ENCODE measurements at places on chromosomes 5 and 9. TPM values are rescaled to one million over a fixed set of nuclear protein-coding genes. Genes with fewer than 3 reads are reported as not detected.
A peak's percentile ranks its signal among the peaks of the same experiment; 100 is the strongest.

- peaks cover 7% of the 10 kb centered on the region for H3K27me3 ChIP-seq
- peaks cover 2% of the 10 kb centered on the region for H3K4me1 ChIP-seq
- DNase-seq: no peak
- H3K27ac ChIP-seq: no peak overlapping the region
- no peak overlapping the region for H3K4me3 ChIP-seq
Measured at GRCh38 chr5:114448481-114448880, 86.6 kb downstream of the KCNN2 start.

The SPTLC1 gene
- total RNA-seq: 45.9 TPM

- H3K27me3 ChIP-seq: no peaks in the 10 kb centered on the region
- no peak overlapping the region for H3K4me3 ChIP-seq
- H3K36me3 ChIP-seq: no peaks in the 10 kb centered on the region
- H3K4me1 ChIP-seq: peaks cover 2% of the 10 kb centered on the region
Measured at GRCh38 chr9:27511771-27512170, 12.3 kb upstream of the IFNK start.

The NAIP gene
- total RNA-seq: 1.5 TPM

GRCh38 chr5:180868960-180869359, 7.9 kb upstream of the ZFP62 start:
- no peak overlapping the region for H3K27ac ChIP-seq
- H3K36me3 ChIP-seq: no peaks in the 10 kb centered on the region

DNA sequence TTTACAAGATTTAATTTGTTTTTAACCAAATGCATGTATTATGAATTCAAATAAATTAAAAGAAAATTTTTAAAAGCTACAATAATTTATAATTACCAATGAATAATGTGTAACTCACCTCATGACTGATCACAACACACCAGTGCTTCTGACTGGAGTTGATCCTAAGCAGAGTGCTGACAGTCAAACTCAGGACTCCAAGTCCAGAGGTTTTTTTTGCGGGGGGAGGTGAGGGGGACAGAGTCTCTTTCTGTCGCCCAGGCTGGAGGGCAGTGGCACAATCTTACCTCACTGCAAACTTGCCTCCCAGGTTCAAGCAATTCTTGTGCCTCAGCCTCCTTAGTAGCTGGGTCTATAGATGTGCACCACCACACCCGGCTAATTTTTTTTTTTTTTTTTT, 71.0 kb upstream of the MELK start:
- H3K27ac ChIP-seq: no peak overlapping the region
- H3K36me3 ChIP-seq: no peaks in the 10 kb centered on the region
- H3K4me3 ChIP-seq: no peak overlapping the region
- DNase-seq: no peak
- peaks cover 17% of the 10 kb centered on the region for H3K4me1 ChIP-seq
- no peaks in the 10 kb centered on the region for H3K27me3 ChIP-seq

- H3K27ac ChIP-seq: no peak overlapping the region
- H3K27me3 ChIP-seq: no peaks in the 10 kb centered on the region
- H3K4me3 ChIP-seq: no peak overlapping the region
- no peaks in the 10 kb centered on the region for H3K36me3 ChIP-seq
- DNase-seq: no peak
- peaks cover 12% of the 10 kb centered on the region for H3K4me1 ChIP-seq
Measured at GRCh38 chr5:82169892-82170291, 108.3 kb downstream of the RPS23 start.

The TGFBR1 gene
- 18.6 TPM for total RNA-seq

The NDUFA8 gene
- total RNA-seq: 57.2 TPM

GRCh38 chr5:54844905-54845566, 140.4 kb downstream of the ESM1 start:
- peaks cover 3% of the 10 kb centered on the region for H3K4me1 ChIP-seq
- peaks cover 5% of the 10 kb centered on the region for H3K27me3 ChIP-seq
- H3K27ac ChIP-seq: no peak overlapping the region
- H3K4me3 ChIP-seq: no peak overlapping the region
- no peaks in the 10 kb centered on the region for H3K36me3 ChIP-seq

The FOXD4L6 gene
- total RNA-seq: not detected

The OLFM1 gene
- total RNA-seq: not detected

GRCh38 chr9:21801683-21802417, 586 bp upstream of the MTAP start:
- H3K27ac ChIP-seq: peak overlapping the region; percentile 87
- H3K4me3 ChIP-seq: peak overlapping the region; percentile 99
- peaks cover 36% of the 10 kb centered on the region for H3K4me1 ChIP-seq
- H3K27me3 ChIP-seq: peaks cover 11% of the 10 kb centered on the region
- DNase-seq: peak; percentile 45

- DNase-seq: no peak
- H3K27me3 ChIP-seq: peaks cover 2% of the 10 kb centered on the region
- no peak overlapping the region for H3K27ac ChIP-seq
- no peak overlapping the region for H3K4me3 ChIP-seq
- H3K36me3 ChIP-seq: peaks cover 2% of the 10 kb centered on the region
Measured at GRCh38 chr9:87663556-87663955, 62.4 kb upstream of the CTSL start.

The GHR gene
- not detected for total RNA-seq
